ENCODE measurements at places on chromosomes 2 and 18.

DNA sequence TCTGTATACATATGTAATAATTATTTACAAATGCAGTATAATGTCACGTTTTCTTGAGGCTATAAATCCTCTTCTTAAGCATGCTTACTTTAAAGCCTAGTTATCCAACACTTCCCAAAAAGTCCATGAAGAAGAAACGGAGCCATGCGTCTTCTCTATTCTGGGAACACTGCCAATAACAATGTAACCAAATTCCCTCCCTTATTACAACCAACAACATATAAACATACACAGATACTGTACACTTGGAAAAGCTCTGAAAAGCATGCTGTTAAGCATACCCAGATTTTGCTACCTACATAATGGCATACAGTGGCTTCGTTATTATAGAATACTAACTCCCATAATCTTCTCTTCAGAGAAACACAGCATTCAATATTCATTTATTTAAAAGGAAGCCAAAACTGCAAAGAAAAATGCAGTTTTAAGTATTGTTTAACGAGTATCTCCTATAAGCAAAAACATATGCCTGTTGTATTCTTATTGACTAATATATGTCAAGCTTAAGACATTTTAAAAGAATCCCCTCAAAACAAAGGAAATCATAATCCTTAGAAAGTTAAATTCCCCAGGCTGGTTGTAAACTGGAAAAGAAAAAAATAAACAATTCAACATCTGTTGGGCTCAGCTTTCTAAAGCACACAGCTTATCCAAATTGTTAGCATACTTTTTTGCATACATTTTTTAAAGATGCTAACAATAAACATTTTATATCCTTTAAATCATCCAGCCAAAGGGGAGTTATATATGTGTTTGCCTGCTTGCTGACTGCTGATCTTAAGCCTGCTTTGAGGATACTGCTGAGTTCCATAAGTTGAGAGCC is 83.4 kb downstream of the SLC25A12 start:
- DNase-seq, result no peak

DNA sequence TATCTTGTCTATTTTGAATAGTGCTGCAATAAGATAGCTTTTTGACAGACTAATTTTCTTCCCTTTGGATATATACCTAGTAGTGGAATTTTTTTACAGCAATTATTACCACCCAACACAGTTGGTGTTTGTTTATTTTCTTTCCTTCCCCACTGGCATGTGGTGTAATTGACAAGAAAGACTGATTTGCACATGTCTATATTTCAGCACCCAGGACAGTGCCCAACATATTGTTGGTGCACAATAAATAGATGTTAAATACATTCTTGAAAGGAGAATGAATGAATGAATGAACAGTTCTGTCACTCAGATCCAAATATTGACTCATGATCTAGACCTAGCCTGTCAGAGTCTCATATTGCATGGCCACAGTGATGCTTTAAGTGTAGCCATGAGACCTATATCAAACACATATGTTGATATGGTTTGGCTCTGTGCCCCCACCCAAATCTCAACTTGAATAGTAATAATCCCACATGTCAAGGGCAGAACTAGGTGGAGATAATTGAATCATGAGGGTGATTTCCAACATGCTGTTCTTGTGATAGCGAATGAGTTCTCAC is 538.2 kb downstream of the NYAP2 start:
- DNase-seq, result no peak

- DNase-seq, result no peak
These were observed 262.1 kb downstream of the CPS1 start for GRCh38 chr2:210818473-210818872.

- no peak for DNase-seq
These were observed 400.3 kb upstream of the HNRNPA3 start for GRCh38 chr2:176812246-176812775.

GRCh38 chr2:170928036-170928823 is 823 bp upstream of the GORASP2 start:
- peak; percentile 8 for DNase-seq

- no peak for DNase-seq
These were observed 31.8 kb upstream of the PPP4R3B start for GRCh38 chr2:55649211-55649610.

DNA sequence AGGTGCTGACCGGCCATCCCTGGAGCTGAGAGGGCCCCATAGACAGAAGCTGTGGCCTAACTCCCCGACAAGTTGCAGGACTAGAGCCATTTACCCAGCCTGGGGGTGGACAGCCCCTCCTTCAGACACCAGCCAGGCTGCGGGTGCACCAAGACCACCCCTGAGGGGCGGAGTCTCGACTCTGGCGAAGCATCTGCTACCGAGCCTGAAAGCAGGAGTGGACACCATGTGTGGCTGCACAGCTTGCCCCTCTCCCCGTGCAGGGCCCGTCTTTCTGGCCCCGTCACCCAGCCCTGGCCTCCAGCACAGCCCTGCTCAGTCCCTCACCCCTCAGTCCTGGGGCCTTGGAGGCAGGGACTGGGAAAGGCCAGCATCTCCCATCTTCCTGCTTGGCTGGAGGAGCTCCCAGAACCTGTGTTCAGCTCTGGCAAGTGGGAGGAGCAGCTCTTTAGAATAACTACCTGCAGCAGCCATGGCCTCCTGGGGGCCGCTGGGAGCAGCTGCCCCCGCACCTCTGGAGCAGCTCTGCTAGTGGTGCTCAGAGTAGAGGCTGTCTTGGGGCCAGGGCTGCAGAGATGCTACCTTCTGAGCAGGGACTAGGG is 275.8 kb downstream of the NDUFA10 start:
- no peak for DNase-seq

- no peak for DNase-seq
These were observed 167.7 kb downstream of the PLCL1 start for GRCh38 chr2:197972061-197972460.

DNA sequence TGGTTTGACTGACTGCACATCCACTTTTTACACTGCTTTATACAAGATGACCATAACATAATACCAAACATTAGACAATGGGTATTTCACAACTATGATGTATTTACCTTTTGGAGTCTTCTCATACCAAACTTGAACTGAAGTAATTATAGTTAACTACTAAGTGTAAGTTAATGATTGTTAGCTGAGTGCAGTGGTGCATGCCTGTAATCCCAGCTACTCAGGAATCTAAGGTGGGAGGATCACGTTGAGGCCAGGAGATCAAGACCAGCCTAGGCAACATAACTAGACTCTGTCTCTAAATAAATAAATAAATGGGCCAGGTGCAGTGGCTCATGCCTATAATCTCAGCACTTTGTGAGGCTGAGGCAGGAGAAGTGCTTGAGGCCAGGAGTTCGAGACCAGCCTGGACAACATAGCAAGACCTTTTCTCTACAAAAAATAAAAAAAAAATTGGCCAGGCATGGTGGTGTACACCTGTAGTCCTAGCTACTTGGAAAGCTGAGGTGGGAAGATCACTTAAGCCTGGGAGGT is 44.9 kb upstream of the ORC2 start:
- no peak for DNase-seq

DNA sequence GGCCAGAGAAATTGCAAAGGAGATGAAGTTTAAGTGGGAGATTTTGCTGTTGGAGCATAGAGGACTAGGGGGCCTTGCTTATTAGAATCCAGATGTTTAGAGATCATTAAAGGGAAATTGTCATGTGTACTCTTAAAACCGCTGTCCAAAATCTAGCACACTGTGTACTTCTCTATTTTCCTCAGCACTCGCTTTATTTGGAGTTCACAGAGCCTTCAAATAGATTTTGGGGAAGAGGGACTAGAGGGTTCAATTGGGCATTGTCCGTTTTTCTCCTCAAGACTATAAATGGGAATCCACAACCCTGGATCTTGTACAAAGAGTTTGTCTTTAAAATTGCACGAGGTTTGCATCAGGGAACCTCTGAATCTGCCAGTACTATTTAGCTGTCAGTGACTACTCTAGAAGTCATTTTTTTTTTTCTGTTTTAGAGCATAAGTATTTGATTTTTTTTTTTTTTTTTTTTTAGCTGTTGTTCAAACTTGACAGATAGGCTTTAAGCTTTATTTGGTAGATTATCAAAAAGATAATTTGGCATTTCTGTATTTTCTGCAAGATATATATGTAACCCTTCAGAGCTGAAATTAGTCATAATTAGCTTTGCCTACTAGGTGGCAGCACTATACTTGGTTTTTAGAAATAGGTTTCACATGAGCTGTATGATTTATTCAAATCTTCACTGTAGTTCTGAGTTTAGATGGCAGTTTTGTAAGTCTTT is 14.2 kb downstream of the PMS1 start:
- DNase-seq, result no peak

- no peak for DNase-seq
These were observed 75.5 kb downstream of the ZNF385B start for GRCh38 chr2:179785902-179786301.

- DNase-seq, result no peak
These were observed 68.7 kb upstream of the ACSL3 start for GRCh38 chr2:222792001-222792611.

DNA sequence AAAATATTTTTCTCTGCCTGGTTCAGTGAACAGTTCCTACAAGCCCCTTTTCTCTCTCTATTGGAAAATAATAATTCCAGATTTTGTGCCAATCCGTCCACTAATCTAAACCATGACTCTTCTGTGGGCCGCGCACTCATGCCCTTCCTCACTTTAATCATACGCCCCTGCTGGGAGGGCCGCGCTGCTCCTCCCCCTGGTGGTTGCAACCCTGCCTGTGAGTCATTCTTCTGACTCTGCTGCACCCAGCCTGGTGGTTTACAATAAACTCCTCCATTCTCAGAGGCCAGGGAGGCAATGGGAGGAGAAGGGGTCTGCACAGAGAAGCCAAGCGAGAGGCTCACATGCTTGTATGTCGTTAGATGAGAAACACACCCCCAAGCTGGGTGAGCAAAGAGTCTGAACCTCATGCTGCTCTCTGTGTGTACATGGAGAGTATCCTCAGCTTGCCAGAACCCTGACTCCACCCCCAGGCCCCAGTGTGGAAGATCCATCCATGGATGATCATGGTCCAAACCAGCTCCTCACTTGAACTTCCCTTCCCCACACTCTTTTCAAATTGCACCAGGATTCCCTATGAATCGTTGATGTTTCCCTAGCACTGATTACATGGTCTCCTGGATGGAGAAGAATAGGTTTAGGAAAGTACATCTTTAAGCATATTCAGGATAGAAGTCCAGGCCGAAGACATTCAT is 228.9 kb downstream of the ANKRD30B start:
- no peak for DNase-seq

Measured in SHP77 (cell line).